ENCODE measurements at places on chromosomes 7 and 10.

DNA sequence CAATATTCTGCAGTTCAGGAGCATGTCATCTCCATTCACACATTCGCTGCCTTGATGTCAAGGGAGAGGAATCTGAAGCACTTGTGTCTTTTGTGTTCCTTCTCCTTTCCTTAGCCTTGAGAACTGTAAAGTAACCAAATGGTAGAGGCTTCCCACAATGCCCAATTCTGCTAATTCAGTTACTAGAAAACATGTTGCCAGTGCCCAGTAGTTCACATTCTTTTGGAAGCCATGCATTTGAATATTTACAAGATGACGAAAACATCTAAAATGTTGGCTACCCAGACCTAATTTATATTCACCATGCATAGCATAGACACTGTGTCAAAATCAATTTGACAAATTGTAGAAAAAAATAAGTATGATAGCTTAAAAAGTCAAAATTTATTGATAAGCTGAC is 852.7 kb upstream of the PHF14 start:
- no peak for DNase-seq

DNA sequence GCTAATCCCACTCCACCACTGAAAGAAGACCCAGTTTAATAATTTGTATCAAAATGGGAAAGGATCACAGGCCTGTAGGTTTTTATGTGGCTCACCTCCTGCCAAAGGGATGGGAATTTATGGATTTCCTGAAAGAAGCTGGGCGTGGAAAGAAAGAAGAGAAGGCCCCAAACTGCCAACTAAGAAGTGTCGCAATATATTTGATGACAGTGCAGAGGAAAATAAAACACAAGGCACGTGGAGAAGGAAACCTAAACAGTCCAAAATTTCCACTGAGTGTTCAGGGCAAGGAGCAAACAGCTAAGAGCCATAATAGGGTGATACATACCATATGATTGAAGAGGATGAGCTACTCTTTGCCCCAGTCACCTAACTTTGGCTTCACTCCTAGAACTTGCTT is 667.2 kb downstream of the GATA3 start:
- no peak for DNase-seq

DNA sequence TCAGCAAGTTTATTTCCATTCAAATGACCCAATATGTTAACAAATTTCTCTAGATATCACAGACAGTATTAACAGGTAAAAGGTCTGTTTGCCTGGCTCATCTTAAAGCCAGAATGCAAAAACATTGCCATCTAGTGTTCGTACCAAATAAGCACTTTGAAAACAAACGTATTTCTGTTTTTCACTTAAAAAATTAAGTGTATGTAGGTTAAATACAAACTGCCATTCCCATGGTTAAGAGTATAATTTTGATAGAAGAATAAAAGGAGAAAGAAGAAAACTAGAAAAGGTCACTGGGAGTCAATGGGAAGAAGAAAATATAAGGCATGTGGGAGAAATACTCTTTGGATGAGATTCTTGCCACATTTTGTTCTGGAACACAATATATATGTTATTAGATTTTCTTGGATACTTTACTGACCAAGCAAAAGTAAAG is 51.0 kb downstream of the ORC5 start:
- DNase-seq, result no peak

DNA sequence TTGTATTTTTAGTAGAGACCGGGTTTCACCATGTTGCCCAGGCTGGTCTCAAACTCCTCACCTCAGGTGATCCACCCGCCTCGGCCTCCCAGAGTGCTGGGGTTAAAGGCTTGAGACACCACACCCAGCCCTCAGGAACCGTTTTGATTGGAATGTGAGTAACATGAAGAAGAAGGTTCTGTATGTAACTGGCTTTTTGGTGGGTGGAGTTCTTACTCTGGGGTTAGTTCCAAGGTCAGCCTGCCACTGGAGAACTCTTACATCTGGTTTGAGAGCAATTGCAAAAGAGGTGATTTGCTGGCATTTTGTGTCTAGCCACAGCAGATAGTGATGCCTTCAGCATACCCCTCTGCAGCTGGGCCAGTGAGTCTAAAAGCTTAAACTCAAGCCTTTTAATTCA is 457.8 kb upstream of the VSTM2A start:
- no peak for DNase-seq

DNA sequence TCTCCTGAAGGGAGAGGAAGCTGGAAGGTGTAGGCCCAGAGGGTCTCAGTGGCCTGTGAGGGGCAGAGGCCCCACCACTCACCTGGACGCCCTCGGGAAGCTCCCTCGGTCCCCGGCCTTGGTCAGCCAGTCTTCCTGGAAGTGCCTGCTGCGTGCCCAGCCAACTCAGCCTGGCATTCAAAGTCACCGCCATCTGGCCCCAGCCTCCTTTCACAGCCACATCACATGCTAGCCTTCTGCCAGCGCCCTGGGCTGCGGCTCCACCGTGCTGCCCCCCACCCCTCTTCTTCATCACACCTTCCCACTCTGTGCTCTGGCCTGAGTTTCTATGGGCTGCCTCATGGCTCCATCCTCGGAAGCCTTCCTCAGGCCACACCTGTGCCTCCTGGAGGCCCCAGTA is 98.0 kb downstream of the ZMIZ1 start:
- DNase-seq, result no peak

DNA sequence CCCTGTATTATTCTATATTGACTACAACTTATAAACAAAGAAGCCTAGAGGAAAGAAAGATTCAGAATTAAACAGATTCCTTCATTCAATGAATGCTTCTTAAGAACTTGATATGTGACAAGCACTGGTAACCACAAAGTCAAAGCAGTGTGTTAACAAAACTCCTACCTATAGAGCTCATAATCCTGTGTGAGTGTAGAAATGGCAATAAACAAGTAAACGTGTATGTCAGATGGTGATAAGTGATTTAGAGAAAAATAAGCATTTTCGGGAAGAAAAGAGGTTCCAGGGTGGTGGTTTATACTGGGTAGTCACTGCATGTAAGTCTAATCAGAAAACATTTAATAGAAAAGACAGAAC is 141.3 kb downstream of the JMJD1C start:
- no peak for DNase-seq

DNA sequence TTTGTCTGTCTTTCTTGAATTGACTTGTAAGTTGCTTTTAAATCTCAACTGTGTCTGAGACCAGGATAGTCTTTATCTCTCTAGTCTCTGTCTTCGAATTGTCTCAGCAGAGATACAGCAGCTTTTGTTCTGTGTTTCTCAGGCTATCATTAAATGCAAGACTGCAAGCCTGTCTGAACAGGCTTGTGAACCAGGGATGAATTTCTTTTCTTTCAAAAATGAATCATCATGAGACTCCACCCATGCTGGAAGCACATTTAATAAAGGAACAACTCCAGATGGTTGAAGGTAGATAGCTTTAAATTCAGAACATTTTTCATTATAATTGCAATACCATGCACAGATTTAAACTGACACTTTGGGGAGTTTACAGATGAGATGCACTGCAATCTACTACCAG is 155.9 kb downstream of the SEC23IP start:
- no peak for DNase-seq

GRCh38 chr10:43707770-43708169 is 59.1 kb upstream of the ZNF32 start:
- no peak for DNase-seq

GRCh38 chr7:88306590-88307048 is at the start of gene STEAP4:
TSS of gene STEAP4 (minus strand) at chr7:88306894. CDS start at chr7:88284269, 22,625 bp downstream.
- DNase-seq, result no peak

GRCh38 chr10:100184426-100184825 is 1.4 kb downstream of the ERLIN1 start:
- no peak for DNase-seq

- DNase-seq, result no peak
Measured at GRCh38 chr7:105426606-105427146, 38.0 kb upstream of the SRPK2 start.

DNA sequence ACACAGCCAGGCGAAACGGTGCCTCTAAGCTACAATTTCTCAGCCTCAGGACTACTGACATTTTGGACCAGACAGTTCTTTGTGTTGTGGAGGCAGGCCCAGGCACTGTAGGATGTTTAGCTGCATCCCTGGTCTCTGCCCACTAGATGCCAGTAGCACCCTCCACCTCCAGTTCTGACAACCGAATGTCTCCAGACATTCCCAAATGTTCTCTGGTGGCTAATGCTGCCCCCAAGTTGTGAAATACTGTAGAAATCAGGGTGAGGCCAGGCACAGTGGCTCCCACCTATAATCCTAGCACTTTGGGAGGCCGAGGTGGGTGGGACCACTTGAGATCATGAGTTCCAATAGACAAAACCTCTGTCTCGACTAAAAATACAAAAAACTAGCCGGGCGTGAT is 18.2 kb downstream of the HNRNPF start:
- no peak for DNase-seq

DNA sequence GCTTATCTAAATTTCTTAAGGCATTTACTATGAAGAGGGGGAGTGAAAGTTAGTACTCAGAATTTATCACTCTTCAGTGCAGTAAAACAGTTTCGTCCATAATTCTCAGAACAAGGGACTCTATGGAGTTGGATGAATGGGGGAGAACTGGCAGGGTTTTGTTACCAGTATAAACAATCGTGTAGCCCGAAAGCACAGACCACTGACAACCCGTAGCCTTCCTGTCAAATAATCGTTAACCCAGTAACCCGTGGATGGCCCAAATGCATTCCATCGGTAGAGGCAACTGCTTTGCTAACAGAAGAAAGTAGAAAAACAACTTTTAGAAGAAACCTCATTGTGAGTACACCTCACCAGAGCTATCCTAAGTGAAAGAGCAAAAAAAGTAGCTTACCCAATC is 583.9 kb downstream of the NXPH1 start:
- no peak for DNase-seq

- DNase-seq, result no peak
Measured at GRCh38 chr10:4775808-4776207, 50.2 kb upstream of the AKR1E2 start.

DNA sequence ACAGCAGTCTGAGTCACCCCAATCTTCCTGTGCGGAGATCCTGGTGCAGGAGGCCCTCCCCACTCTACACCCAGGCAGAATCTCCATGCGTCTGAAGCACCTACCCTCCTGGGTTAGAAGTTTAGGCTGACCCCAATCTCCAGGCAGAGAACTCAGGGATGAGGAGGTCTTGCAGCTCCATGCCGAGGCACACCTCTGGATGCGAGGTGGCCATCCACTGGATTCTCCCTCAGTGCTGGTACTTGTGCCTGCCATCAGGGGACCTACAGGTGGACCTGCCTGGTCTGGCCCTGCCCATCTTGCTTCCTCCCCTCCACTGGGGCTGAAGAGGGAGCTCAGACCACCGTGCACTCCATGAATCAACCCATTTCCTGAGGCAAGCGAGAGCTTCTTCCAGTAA is 28.8 kb upstream of the AMPH start:
- DNase-seq, result no peak

GRCh38 chr7:5397736-5398135 is 25.9 kb downstream of the TNRC18 start:
- DNase-seq, result no peak

GRCh38 chr7:39733881-39734632 is 110.7 kb downstream of the RALA start:
- DNase-seq, result no peak

GRCh38 chr10:30751678-30752331 is 122.3 kb upstream of the LYZL2 start:
- DNase-seq, result no peak

Measured in stimulated activated CD8-positive, alpha-beta memory T cell treated with anti-CD3 and anti-CD28 coated beads, Interleukin-4, amount 100 ng/mL, for 24 hours (primary cell).